Coronary artery (tissue), 2 donors: ENCODE measurements at places on chromosomes 12 and 14.

- no peak for DNase-seq
Measured at GRCh38 chr14:53663709-53664108, 292.9 kb downstream of the BMP4 start.

DNA sequence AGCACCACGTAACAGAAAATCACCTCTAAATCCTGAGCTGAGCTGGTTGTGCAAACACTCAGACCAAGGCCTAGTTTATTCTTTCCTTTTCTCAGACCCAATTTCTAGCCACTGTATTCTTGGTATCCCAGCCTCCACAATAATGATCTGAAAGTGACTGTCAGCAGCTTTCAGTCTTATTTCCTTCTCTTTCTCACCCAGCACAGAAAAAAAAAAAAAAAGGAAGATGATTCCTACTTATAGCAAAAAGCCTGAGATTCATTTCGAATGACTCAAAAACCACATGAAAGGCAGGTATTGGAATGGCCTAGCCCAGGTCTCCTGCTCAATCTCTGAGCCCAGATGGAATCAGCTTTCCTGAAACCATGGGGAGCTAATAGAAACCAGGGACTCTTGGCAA, 298.6 kb upstream of the PPFIA2 start:
- DNase-seq: no peak

DNA sequence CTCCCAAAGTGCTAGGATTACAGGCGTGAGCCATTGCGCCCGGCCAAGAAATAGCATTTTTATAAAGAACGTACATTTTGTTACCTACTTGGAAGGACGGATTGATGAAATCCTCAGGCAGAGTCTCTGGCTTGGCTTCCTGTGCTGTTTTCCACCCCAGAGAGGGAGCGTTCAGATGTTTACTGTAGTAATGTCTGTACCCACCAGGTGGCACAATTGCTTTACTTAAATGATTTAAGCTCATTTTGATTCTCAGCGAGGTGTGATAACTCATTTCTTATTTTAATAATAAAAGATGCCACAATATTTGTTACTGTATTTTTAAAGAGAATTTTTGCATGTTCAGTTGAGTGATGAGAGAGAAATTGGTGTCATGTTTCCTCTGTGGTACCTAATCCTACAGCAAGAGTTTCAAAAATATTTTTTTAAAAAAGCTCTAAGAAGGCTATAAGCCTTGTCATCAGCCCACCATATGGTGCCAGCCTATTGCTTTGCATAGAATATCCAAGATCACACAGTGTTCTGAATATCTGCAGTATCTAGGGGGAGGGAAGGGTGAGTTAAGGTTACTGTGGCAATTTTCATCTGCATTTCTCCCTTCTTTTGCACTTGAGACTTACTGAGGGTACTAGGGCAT, 82.6 kb upstream of the TRAF3 start:
- DNase-seq: no peak

DNA sequence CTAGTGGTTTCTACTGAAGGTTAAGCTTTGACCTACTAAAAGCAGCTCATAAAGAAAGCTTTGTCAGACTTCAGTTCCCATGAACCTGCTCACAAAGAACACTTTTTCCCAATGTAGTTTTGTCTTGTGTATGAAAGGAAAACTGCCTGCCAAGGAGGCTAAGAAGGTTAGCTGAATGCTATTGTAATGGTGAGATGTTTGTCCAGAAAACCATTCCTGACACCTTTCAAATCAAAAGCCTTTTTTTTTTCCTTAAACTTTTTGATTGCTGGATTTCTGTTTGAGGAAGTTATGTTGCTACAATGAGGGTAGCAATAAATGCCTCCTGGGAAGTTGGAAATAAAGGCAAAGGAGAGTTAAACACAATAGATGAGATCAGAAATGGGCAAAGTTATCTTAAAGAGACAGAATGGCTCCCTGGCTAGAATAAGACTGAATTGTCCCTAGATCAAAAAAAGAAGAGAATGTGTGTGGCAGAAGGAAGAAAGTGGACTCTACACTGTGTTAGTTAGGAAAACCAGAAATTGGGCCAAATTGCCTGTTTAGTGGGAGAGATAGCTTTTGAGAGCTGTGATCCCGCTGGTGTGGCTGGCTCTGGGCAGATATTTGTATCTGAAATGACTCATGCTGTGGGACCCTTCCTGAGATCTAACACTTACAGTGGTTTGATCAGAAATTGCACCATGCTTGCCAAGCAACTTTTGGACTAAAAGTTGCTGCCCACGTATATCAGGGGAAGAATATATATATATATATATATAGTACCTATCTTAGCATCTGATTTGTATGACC, 27.5 kb downstream of the TECPR2 start:
- DNase-seq: no peak

DNA sequence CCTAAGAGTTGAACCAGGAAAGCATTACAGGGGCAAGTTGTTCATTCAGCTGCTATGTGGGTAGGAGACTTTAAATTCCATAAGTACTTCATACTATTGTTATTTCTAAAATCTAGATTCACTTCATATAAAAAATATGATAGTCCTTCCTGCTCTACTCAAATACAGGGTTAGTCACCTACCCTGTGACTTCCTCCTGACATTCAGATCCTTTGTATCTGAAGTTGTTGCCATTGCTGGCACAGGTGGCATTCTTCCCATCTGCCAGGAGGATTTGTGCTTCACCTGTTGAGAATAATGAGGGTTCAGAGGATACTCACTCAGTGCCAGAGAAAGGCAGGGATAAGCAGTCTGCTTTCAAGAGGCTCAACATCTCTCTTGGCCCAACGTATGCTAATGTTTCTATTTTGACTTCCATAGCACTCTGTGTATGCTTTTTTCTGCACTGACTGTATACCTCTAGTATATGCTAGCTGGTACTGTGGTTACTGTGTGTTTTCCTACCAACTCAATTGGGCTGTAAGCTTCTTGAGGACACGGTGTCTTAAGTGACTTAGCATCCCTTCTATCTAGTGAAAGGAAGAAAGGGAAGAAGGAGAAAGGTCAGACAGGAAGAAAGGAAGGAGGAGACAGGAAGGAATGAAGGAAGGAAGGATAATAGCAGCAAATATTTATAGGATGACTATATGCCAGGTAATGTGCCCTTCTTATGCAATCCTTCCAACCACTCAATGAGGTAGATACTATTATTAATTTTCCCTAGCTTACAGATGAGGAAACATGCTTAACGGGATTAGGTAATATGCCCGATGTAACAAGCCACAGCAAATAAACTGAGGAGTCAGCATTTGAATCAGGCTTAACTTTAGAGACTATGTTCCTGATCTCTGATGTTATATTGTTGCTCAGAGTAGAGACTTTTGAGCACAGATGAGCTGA, 38.5 kb upstream of the FGF6 start:
- no peak for DNase-seq

DNA sequence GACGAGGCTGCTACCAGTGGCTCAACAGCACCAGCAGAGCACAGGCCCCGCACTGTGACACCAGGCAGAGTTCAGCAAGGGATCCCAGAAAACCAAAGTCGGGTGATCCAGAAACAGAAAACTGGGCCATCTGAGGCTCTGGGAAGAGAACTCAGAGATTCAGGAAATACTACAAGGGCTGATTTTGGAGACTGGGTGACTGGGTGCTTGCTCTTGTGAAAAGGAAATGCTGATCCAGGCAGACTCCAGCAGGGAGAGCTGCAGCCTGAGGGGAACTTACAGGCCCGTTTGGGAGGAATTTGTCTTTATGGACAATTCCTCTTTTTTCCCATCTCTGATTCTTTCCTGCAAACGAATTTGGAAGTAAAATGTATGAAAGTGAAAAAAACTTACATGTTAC, 28.2 kb downstream of the FOXN3 start:
- no peak for DNase-seq

DNA sequence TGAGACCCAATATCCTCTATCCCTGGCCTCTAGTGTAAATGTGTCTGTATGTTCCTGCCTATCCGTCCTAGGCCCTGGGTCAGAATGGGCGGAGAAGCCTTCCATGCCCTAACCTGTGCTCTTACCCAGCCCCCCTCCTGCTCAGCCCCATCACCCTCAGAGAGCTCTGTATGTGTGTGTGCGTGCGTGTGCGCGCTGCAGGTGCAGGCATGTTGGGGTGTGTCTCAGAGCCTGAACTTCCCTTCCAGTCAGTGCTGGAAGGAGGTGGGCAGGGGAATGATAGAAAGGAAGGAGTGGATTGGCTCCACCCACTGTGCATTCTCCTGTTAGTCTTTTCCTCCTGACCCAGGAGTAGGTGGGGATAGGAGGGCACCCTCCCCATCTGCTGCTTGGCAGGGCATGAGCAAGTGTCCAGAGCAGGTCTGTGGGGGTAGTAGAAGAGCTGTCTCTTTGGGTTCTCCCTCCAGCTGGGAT, 7.2 kb downstream of the NAB2 start:
- no peak for DNase-seq

DNA sequence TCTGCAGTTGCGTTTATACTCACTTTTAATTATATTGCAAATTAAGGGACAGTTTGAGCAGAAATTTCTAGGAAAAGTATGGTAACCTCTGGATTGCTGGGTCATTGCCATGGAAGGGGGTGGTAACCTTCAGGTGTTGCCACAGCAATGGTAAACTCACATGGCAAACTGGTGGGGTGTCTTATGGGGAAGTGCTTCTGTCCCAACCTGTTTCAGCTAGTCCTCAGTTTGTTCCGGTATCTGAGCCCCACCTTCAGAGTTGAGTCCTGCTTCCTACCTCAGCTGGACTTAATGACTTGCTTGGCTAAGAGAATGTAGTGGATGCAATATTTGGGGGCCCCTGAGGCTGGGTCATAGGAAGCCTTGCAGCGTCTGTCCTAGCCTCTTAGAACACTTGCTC, 7.3 kb upstream of the CLMN start:
- no peak for DNase-seq

GRCh38 chr14:103739466-103739792, 23.8 kb downstream of the ZFYVE21 start:
- DNase-seq: peak; percentile 54

DNA sequence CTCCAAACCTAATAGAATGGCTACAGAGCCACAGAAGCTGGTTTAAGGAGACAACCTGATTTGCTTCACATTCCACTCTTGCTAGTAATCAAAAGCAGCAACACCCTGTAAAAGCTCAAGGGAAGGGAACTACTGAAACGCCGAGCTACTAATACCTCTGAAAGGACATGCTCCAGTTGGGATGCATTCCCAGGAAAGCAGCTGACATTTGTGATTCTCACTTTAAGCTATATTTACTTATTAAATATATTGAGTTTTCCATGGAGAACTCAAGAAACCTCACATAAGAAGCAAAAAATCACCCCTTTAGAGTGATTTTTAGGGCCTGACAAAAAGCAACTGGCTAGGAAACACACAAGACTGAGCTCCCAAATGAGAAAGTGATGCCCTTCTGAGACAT, 1073.0 kb upstream of the FLRT2 start:
- DNase-seq: no peak

DNA sequence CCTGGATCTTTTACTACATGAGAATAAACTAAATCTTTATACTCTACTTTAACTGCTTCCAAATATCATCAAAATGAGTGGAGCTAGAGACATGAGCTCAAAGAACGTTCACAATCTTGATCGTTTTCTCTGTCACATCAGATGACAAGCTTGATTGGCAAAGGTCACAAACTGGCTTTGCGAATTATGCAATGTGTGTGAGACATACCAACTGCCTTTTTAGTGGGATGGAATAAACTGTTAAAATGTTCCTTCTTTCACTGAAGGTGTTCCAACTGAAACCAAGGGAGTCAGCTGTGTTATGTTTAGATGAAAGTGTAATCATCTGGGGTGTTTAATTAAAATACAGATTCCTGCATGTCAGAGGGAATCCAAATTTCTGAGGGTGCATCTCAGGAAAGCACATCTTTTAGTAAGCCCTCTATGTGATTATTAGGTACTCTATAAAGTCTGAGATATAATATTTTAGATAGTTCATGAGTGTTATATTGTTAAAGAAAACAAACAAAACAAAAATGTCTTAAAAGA, 21.9 kb downstream of the KITLG start:
- DNase-seq: no peak

- DNase-seq: peak; percentile 90
Measured at GRCh38 chr12:106302401-106303201, at the start of gene TCP11L2. TSS of gene TCP11L2 (plus strand) at chr12:106302733. CDS start at chr12:106311076, 8,343 bp downstream.

- no peak for DNase-seq
Measured at GRCh38 chr14:89489761-89490437, 72.9 kb upstream of the FOXN3 start.

DNA sequence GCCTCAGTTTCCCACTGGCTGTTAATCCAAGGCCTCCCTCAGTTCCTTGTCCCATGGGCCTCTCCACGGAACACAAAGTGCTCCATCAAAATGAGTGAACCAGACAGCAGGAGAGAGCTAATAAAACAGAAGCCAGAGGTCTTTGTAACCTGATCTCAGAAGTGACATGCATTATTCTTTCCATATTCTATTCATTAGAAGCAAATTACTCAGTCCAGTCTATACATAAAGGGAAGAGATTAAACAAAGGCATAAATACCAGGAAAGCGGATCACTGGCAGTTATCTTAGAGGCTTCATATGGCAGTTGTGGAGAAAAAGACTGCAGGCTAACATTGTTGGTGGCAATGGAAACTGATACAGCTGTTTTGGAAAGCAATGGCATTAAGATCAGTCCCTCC, 170.6 kb upstream of the GARIN6 start:
- no peak for DNase-seq

- no peak for DNase-seq
Measured at GRCh38 chr14:89794096-89794495, 160.4 kb downstream of the EFCAB11 start.

GRCh38 chr12:112046003-112046402, 32.8 kb downstream of the ERP29 start:
- no peak for DNase-seq

- DNase-seq: no peak
Measured at GRCh38 chr12:49400304-49400703, 33.0 kb downstream of the SPATS2 start.

DNA sequence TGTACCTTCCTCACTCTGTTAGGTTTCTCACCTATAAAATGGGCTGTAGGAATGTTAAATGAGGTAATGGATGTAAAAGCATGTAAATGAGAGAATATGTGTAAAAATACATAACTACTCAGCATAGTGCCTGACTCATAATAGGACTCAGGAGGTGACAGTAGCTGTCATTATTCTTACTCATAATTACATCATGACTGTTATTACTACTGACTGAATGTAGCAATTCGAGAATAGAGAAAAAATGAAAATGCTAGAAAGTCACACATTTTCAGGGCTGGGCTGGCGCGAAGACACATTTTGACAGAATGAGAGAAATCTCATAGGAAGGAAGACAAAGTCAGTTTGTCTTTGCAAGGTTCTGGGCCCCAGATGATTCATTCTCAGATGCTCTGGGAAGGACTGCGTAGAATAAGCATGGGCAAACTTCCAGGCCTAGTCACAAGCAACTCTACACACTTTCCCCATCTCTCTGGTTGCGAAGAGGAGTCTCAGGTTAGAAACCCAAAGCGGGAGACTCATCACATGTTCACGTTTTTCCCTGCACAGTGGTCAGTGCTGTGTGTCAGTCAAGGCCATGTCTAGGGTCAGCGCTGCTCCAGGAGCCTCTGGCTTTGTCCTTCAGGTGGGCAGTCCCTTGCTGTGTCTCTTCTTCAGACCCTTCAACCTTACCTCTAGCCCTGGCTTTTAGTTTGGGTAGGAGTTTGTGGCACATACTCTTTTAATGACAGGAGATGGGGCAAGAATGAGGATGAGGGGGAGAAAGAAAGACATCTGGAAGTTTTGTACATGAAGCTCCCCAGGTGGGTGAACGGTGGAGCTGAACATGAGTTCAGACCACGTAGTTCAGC, 8.4 kb downstream of the GPRC5A start:
- no peak for DNase-seq

GRCh38 chr14:55605793-55606192, 25.8 kb downstream of the KTN1 start:
- no peak for DNase-seq
